IPS DF 6.9 (cell line): ENCODE measurements at places on chromosomes 1 and 21.

GRCh38 chr1:172460887-172461315 lies 17.0 kb upstream of the PIGC start:
- H3K4me1 ChIP-seq: no peaks in the 10 kb centered on the region
- no peaks in the 10 kb centered on the region for H3K27me3 ChIP-seq
- no peak overlapping the region for H3K27ac ChIP-seq
- no peak for DNase-seq

GRCh38 chr1:183323849-183324683 lies 94.1 kb downstream of the NMNAT2 start:
- no peak for DNase-seq
- H3K4me3 ChIP-seq: no peak overlapping the region
- H3K27ac ChIP-seq: no peak overlapping the region
- H3K27me3 ChIP-seq: no peaks in the 10 kb centered on the region
- peaks cover 2% of the 10 kb centered on the region for H3K4me1 ChIP-seq
- no peaks in the 10 kb centered on the region for H3K36me3 ChIP-seq

DNA sequence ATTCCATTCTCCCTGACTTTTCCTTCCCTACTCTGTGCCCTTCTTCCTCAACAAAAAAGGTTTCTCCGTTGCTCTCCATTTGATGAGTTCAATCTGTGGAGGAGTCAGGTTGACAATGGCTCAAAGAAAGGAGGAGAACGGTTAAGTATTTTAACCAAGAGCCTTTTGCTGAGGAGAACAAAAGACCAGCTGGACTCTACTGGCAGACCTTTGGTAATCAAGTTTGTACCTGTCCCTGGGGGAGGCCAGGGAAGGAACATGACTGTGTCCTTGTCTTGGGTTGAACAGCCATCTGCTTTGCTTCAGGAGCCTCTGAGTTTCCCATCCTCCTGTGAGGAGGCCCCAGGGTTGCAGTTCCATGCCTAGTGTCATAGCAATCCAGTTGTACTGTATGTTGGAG lies 29.9 kb downstream of the TTF2 start:
- no peaks in the 10 kb centered on the region for H3K4me1 ChIP-seq
- peaks cover 8% of the 10 kb centered on the region; the same call in 1 of the 2 replicates for H3K36me3 ChIP-seq
- DNase-seq: no peak
- no peaks in the 10 kb centered on the region for H3K27me3 ChIP-seq

DNA sequence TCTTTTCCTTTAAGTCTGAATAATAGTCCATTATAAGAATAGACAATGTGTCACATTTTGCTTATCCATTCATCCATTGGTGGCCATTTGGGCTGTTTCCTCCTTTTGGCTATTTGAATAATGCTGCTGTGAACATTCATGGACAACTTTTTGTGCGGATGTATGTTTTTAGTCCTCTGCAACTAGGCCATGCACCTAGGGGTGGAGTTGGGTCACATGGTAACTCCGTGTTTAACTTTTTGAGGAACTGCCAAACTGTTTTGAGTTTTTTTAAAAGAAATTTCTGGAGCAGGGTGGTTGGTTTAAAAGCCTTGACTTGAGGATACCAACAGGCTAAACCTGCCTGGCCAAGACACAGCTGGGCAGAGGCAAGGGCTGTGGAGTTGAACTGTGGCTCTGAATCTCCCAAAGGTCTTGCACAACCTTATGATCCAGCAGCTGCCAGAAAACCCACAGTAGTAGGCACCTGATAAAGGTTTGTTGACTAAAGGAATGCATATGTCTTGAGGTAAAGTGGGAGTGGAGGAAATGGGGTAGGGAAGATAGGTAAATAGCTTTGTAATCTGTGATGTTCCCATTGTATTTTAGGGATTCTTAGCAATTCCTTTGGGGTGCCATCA lies 5.6 kb upstream of the RPTN start:
- H3K27ac ChIP-seq: no peak overlapping the region
- no peak overlapping the region for H3K4me3 ChIP-seq
- H3K36me3 ChIP-seq: no peaks in the 10 kb centered on the region

- H3K4me1 ChIP-seq: no peaks in the 10 kb centered on the region
- H3K36me3 ChIP-seq: no peaks in the 10 kb centered on the region; the same call in 1 of the 2 replicates
- no peaks in the 10 kb centered on the region for H3K27me3 ChIP-seq
- H3K27ac ChIP-seq: no peak overlapping the region
- DNase-seq: no peak
These were observed 30.6 kb downstream of the GNAI3 start for GRCh38 chr1:109578947-109579443.

- no peaks in the 10 kb centered on the region for H3K27me3 ChIP-seq
- DNase-seq: no peak
- H3K36me3 ChIP-seq: no peaks in the 10 kb centered on the region; the same call in 1 of the 2 replicates
These were observed 162.8 kb downstream of the PRDM16 start for GRCh38 chr1:3231826-3232225.

- DNase-seq: no peak
- no peaks in the 10 kb centered on the region; the same call in 1 of the 2 replicates for H3K4me1 ChIP-seq
- no peaks in the 10 kb centered on the region for H3K36me3 ChIP-seq
- no peak overlapping the region for H3K27ac ChIP-seq
- H3K27me3 ChIP-seq: no peaks in the 10 kb centered on the region
These were observed 26.3 kb upstream of the FCGR2A start for GRCh38 chr1:161478985-161479384.

- no peaks in the 10 kb centered on the region for H3K4me1 ChIP-seq
- no peak for DNase-seq
- H3K27ac ChIP-seq: no peak overlapping the region
- H3K4me3 ChIP-seq: no peak overlapping the region
- H3K27me3 ChIP-seq: no peaks in the 10 kb centered on the region
These were observed 40.7 kb upstream of the ETS2 start for GRCh38 chr21:38765056-38765455.

DNA sequence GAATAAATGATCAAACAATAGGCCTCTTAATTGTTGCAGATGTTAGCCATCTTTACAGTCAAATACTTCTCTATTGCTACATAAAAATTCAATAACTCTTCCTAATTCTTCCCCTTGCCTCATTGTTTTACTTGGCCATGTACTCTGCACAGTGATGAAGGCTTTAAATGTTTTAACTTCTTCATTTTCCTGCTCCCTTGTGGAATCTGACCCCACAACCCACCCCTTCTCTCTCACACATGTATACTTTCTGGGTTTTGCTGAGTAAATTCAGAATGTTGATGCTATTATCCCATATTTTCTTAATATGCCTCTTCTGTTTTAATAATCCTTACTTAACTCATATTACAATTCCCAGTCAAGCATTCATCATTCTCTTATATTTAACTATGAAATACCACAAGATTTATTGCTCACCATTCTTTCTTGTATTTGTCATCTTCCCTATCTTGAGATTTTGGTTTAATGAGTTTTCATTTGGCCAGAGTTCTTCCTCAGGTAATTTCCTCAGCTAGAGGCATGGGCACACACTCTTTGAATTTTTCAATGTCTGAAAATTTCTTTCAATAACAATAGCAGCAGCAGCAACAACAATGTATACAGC lies 327.8 kb upstream of the USP24 start:
- DNase-seq: no peak
- H3K36me3 ChIP-seq: no peaks in the 10 kb centered on the region
- no peak overlapping the region for H3K4me3 ChIP-seq
- H3K27ac ChIP-seq: no peak overlapping the region
- no peaks in the 10 kb centered on the region for H3K4me1 ChIP-seq
